Stimulated activated CD4-positive, alpha-beta T cell treated with anti-CD3 and anti-CD28 coated beads, TNF-alpha, amount 100 ng/mL, for 24 hours (primary cell): ENCODE measurements at places on chromosomes 12 and 14.

- no peak for DNase-seq
Measured at GRCh38 chr12:27732281-27732680, 21.6 kb downstream of the MRPS35 start.

- DNase-seq: no peak
Measured at GRCh38 chr14:79702197-79702596, 509.1 kb downstream of the DIO2 start.

DNA sequence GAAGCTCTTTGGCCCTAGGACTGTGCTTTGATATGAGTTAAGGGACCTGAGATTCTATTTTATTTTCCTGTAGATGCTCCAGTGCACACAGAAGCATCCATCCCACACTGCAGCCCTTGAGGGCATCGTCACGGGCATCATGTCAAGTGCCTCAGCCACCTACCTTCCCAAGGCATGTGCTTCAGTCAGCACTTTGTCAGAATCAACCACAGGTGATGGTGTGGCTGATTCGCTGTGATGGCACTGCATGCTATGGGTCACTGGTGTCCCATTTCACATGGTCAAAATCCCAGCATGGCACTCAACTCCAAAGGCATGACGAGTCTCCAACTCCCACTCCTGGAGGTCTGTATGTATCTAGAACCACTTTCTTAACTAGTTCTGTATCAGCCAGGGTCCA, 100.8 kb downstream of the AACS start:
- DNase-seq: no peak

DNA sequence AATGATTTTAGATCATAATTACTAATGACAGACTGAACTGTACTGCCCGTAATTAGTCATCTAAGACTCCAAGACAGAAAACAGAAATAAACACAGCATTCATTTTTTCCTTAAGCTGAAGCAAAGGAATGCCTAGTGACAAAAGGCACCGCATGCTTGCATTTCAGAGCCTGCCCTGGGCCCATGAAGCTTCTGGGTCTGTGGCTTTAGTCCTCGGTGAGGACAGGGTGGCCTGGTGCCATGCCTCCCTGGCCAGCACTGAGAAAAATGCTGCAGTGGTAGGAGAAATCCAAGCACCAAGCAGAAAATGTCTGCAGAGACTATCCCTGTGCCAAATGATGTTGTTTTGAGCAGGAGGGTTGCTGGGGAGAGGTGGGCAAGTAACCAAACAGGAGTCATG, 171.6 kb downstream of the CALM1 start:
- no peak for DNase-seq

- DNase-seq: no peak
Measured at GRCh38 chr14:29687866-29688265, 239.8 kb downstream of the PRKD1 start.

DNA sequence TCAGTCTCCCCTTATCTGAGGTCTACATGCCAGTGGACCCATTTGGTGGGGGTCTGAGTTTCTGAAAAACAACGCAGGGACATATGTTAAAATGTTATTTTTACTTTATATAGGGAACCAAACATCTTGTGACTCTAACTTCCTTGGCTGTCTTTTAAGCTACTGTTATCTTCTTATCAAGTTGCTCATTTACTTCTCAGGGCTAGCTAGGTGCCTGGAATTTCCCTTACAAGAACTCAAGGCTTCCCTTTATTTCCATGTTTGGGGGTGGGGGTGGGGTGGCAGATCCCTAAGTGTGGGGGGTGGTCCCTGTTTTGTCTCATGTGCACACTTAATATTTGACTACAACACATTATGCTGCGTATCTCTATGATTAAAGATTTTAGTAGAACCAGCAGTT, 31.6 kb downstream of the PPP1R36 start:
- DNase-seq: no peak

GRCh38 chr12:107139787-107140186, 46.4 kb upstream of the CRY1 start:
- no peak for DNase-seq

DNA sequence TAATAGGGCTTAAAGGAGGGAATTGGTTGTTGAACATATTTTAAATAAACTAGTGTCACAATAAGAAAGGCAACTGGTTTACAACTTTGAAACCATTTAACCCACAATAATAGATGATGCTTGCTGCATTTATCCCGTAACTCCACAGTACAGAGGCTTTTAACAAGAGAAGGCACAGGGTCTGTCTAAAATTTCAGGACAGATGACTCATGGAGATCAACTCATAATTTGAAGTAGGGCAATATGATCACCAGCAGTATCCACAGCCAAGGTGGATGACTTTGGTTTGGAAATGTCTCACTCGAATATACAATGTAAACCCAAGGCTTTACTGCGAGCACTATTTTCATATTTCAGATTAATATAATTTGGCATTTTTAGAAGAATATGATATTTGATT, 340.2 kb downstream of the LRIG3 start:
- no peak for DNase-seq

GRCh38 chr12:57465030-57465746, 5.6 kb downstream of the GLI1 start:
- no peak for DNase-seq

DNA sequence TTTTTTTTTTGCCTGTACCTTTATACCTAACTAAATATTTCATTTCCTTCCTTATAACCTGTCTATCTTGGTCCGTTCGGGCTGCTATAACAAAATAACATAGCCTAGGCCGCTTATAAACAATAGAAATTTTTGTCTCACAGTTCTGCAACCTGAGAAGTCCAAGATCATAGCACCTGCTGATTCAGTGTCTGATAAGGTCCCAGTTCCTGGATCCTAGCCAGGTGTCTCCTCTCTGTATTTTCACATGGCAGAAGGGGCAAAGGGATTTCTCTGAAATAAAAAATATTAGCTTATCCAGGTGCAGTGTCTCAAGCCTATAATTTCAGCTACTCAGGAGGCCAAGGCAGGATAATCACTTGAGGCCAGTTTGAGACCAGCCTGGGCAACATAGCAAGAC, 1046.6 kb upstream of the USP15 start:
- no peak for DNase-seq
